ENCODE measurements at places on chromosomes 1 and 21.

- DNase-seq: peak; percentile 68
Measured at GRCh38 chr1:165717918-165718515, 19.7 kb upstream of the ALDH9A1 start.

- DNase-seq: peak; percentile 19
Measured at GRCh38 chr1:235601104-235601503, 48.5 kb downstream of the GNG4 start.

GRCh38 chr21:28937737-28938136 is 54.9 kb downstream of the LTN1 start:
- DNase-seq: no peak

DNA sequence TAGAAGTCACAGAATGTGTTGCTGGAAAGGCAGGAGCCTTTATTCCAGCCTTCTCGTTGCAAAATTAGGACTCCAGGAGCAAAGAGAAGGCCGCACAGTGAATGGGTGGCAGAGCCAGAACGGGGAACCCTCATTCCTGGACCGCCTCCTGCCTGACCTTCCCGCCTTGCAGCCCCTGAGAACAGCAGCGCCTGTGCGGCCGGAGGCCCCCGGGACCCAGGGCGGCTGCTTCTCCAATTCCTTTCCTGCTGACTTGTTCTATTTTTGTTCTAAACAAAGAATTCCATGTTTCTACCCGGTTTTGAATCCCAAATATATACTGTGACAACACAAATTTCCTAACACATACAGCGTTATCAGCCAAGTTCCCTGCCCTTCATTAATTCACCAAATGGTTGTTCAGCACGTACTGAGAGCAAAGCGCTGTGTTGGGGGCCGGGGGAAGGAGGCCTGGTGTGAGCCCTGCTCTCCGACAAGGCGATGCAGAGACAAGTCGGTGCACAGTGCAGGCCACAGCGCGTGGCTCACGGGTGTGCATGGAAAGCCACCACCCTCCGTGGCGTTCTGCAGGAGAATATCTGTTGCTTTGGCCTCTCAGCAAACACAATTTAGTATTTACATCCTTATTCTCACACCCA is 31.9 kb upstream of the COL6A2 start:
- no peak for DNase-seq

DNA sequence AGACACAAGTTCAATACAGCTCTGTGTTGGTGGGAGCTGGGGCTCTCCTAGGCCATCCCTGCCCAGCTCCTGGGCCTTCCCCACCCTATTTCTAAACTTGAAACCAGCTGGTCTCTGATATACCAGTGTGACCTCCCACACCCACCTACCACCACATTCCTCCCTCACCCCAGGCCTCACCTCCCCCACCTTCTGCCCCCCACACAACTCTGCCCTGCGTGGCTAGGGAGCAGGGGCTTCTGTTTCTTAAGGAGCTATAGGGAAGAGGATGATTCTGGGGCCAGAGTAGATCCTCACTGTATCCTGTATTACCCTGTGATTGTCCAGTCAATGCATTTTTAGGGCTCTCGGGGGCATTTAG is 16.5 kb downstream of the NES start:
- DNase-seq: no peak

DNA sequence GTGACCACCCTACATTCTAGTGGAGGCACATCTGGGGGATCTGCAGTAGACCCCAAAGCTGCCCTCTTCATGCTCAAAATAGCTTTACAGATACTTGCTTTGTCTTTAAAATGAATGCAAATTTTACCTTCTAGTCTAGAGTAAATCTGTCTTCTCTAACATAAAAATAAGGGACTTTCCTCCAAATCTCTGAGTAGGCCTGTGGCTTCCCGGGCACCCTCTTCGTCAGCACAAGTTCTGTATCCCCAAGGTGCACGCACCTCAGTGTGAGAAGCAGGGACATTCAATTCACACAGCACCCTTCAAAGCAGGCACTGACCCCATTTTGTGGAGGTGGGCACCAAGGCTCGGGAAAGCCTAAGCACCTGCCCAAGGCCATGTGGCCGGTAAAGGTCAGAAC is 19.0 kb downstream of the MEF2D start:
- DNase-seq: no peak

GRCh38 chr1:178011465-178011828 is 41.6 kb upstream of the SEC16B start:
- DNase-seq: peak; percentile 58

GRCh38 chr1:31084782-31085569 is 19.5 kb upstream of the PUM1 start:
- no peak for DNase-seq

DNA sequence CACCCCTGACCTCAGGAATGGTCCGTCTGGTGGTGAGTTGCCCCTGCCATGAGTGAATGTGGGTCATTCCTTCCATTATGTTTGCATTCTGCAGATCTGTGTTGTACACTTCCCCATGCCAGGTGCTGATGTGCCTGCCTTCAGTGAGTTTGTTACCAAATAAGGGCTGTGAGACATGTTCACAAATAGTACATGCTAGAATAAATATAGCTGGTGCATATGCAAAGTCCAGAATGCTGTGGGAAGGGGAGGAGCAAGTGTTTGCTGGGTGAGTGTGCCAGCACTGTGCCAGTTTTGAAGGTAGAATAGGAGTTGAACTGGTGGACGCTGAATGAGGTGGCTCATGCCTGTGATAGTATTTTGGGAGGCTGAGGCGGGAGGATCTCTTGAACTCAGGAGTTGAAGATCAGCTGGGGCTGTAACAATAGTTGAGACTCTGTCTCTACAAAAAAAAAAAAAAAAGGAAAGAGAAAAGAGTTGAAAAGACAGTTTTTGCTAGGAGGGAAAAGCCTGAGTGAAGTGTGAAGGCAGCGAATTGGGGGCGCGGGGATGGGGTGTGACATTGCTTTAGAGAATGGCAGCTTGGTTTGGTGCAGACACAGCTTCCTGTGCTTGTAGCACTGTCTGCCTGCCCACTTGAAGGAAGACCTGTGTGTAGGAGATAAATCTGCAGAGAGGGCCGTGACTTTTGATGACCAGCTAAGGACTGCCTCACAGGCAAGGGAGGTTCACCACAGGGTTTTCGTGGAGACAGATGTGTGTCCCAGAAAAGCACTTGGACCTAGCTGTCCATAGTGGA is 61.1 kb downstream of the LGR6 start:
- peak; percentile 31 for DNase-seq

GRCh38 chr1:119482517-119483425 is 24.2 kb upstream of the HSD3B1 start:
- DNase-seq: no peak

DNA sequence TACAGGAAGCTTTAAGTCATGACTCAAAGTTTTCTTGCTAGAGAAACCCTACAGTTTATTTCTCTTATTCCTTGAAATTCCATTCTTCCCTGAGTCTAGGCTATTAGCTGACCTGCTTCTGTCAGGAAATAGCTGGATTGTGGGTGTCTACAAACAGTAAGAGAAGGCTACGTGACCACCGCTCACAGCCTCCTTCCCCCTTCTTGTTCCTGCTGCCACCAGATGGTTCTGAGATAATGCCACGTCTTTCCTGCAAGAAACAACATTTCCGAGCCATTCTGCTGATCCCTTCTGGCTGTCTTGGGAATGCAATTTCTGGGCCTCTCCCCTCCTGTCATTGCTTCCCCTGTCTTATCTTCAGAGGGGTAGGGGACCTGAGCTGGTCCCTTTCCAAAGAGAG is 128.9 kb upstream of the SGIP1 start:
- DNase-seq: peak; percentile 79

Data from EH (cell line).